ENCODE measurements at places on chromosomes 4 and X. TPM values are rescaled to one million over a fixed set of nuclear protein-coding genes. Genes with fewer than 3 reads are reported as not detected.

- DNase-seq = no peak
Observed at GRCh38 chrX:8244301-8244700, 73.2 kb upstream of the VCX2 start.

DNA sequence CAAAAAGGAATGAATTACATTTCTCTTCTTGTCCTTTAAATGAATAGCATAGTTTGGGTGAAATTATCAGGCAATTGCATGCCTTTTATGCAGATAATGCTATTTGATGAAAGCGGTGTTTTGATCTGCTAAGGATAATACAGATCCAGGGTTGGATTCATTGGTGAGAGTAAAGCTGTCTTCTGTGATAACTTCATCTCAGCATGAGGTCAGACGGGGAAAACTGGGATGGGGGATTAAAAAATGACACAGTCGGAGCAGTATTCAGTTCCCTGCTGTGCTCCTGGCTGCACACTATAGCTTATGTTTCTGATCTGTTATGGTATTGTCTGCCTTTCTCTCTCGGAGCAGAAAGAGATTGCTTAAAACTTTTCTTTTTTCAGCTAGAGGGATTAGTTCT is 105.9 kb upstream of the TENM3 start:
- no peak for DNase-seq

DNA sequence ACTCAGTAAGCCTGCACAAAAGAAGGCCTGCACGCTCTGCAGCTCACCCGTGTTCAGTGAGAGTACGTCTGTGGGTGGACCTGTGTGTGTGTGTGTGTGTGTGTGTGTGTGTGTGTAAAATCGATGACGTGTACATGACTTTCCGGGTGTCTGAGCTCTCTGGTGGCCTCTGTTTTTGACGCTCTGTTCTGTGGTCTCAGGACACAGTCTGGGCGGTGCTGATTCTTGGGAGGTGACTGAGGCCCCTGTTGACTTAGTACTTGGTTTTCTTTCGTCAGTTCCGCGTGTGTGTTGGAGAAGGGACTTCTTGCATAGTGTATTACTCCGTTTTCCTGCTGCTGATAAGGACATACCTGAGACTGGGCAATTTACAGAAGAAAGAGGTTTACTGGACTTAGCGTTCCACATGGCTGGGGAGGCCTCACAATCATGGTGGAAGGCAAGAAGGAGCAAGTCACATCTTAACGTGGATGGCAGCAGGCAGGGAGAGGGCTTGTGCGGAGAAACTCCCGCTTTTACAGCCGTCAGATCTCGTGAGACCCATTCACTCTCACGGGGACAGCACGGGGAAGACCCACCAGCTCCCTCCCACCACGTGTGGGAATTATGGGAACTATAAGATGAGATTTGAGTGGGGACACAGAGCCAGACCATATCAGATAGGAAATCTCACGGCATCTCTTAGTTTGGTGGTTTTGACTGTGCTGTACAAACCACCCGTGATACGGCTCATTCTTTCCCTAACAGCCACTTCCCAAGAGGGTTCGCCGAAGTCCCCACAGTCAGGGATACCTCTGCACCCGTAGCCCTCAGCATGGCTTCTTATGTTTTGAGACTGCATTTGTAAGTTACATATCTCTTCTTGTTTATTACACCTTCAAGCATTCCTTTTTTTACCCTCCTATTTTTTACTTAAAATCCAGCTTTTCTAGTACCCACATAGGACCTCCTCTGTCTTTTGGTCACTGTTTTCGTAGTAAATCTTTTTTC is 24.5 kb downstream of the UVSSA start:
- no peak for DNase-seq

DNA sequence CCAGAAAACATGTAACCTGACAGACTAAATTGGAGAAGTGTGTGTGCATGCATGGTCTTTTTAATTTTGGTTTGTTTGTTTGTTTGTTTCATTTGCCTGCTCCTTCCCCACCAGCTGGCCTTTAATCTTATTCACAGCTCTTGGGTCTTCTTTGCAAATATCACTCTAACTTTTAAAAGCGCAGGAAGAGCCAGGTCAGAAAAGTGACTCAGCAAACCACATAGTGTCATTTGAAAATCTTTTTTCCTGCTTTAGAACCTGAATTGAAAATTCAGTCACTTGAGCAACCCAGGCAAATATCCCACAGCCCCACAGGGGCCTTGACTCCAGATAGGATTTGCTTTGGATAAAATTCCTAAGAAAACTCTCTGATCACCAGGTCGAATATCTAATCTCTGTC is 4.6 kb downstream of the TMEM255A start:
- no peak for DNase-seq

Gene TMPRSS11A
- 0.10 TPM for total RNA-seq
